HCT116 (cell line): ENCODE measurements at places on chromosomes 5 and 9. TPM values are rescaled to one million over a fixed set of nuclear protein-coding genes. Genes with fewer than 3 reads are reported as not detected.

DNA sequence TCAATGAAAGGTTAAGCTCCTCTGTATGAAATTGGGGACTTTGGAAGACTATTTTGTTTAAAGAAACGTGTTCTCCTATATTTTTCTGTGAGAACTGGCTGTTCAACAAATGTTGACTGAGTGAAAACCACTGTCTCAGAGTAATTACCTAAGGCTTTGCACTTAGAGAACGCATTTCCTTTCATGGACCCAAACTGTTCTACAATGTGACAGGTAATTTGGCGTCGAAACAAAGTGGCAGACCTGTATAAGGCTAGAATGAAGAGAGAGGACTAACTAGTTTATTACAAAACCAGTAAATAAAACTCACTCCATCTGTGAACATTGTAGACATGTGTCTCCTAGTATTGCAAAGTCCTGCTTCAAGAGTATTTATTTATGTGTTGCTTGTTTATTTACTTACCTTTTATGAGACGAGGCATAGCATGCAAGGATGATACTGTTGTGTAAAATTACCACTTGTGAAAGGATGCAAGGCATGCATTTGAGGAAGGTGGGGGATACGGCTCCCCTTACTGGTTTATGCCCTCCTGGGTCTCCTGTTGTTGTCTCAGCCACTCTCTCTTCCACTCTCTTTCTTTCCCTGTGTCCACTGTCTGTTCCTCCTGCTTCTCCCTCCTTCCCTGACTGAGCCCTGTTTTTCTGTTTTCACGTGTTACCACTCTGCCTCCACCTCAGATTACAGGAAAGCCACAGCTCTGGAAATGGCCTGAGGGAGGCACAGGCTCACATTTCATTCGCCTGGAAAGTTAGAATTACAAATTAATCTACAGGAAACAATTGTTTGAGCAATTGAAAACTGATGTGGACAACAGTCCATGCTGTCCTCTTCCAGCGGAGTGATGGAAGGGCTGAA is 444.0 kb upstream of the ZNF608 start:
- H3K4me1 ChIP-seq, result no peaks in the 10 kb centered on the region
- no peak overlapping the region for H3K27ac ChIP-seq
- H3K27me3 ChIP-seq, result no peaks in the 10 kb centered on the region
- H3K4me3 ChIP-seq, result no peak overlapping the region

Gene UBTD2
- 15.9 TPM for total RNA-seq

GRCh38 chr5:39270225-39270848 is 51.0 kb upstream of the FYB1 start:
- no peak for DNase-seq
- no peaks in the 10 kb centered on the region for H3K4me1 ChIP-seq
- no peak overlapping the region for H3K27ac ChIP-seq
- no peak overlapping the region for H3K4me3 ChIP-seq

Gene INSL6
- not detected for total RNA-seq

GRCh38 chr9:32384002-32384363 is 460 bp upstream of the ACO1 start:
- no peak for DNase-seq
- peaks cover 3% of the 10 kb centered on the region; the same call in 1 of the 2 replicates for H3K4me1 ChIP-seq
- no peak overlapping the region for H3K27ac ChIP-seq

DNA sequence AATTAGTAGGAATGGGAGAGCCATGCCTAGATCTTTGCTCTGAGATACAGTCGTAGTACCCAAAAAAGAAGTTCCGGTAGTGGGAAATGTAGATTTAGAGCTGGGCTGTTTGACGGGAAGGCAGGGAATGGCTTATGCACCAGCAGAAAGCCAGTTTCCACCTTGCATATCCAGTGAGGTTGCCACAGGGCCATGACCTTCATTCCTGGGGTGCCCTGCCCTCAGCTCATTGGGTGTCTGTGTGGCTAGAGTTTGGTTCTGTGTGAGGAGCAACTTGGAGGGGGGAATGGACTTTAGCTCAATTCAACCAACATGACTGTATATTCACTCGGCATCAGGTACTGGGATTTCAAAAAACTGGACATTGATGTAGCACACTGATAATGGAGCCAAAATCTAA is 300.1 kb downstream of the MLLT3 start:
- peaks cover 16% of the 10 kb centered on the region for H3K27me3 ChIP-seq
- H3K4me3 ChIP-seq, result no peak overlapping the region
- no peaks in the 10 kb centered on the region for H3K4me1 ChIP-seq
- DNase-seq, result no peak
- no peaks in the 10 kb centered on the region for H3K36me3 ChIP-seq

Gene HSD17B3
- 0.37 TPM for total RNA-seq

DNA sequence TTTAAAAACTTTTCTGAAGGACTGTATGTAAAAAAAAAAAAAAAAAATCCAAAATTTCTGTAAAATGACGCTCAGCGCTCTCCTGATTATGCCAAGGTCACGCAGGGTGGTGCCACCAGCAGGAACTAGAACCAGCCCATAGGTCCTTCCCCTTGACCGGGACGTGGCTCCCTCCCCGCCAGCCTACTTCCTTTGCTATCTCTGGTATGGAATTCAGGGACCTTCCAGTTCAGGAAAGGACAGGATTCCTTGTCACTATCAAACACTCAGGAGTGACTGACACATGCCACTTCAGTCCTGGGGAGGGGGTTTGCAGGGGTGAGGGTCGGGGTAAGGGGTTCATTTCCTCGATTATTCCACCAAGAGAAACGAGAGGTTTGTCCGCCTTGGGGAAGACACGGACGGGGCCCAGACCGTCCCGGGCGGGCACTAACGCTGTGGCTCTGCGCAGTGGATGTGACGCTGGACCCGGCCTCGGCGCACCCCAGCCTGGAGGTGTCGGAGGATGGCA is 18.8 kb downstream of the BTNL9 start:
- no peaks in the 10 kb centered on the region for H3K4me1 ChIP-seq
- no peaks in the 10 kb centered on the region for H3K36me3 ChIP-seq
- DNase-seq, result no peak
- no peak overlapping the region for H3K27ac ChIP-seq

- no peak overlapping the region for H3K4me3 ChIP-seq
- H3K4me1 ChIP-seq, result no peaks in the 10 kb centered on the region
- no peaks in the 10 kb centered on the region for H3K36me3 ChIP-seq
- no peaks in the 10 kb centered on the region for H3K27me3 ChIP-seq
- DNase-seq, result no peak
Observed at GRCh38 chr9:82893549-82893948, 169.4 kb downstream of the RASEF start.

- H3K27me3 ChIP-seq, result no peaks in the 10 kb centered on the region
- no peak for DNase-seq
- H3K4me1 ChIP-seq, result no peaks in the 10 kb centered on the region
- H3K27ac ChIP-seq, result no peak overlapping the region
- H3K36me3 ChIP-seq, result no peaks in the 10 kb centered on the region
Observed at GRCh38 chr5:67361932-67362729, 165.5 kb upstream of the CD180 start.

Gene MYORG
- total RNA-seq, result 8.5 TPM

DNA sequence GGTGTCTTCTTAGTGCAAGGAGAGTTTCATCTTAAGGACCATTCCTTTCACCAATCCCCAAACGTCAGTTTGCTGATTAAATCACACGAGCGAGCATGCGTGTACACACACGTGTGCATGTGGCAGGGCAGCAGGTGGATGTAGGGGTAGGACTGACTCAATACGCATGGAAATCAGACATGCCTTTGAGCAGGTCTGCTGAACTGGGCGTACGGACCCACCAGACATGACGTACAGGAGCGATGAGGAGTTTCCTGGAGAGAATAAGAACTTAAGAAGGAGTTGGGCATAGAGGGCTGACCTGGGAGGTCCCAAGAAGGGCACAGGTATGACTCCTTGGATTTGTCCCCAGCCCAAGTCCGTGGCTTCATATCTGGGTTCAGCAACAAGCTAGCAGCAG is 170.0 kb downstream of the FGF18 start:
- no peak for DNase-seq
- no peaks in the 10 kb centered on the region for H3K36me3 ChIP-seq
- H3K27ac ChIP-seq, result no peak overlapping the region
- H3K27me3 ChIP-seq, result peaks cover 4% of the 10 kb centered on the region; the same call in 1 of the 2 replicates

Gene ZBED3
- total RNA-seq, result 12.7 TPM

DNA sequence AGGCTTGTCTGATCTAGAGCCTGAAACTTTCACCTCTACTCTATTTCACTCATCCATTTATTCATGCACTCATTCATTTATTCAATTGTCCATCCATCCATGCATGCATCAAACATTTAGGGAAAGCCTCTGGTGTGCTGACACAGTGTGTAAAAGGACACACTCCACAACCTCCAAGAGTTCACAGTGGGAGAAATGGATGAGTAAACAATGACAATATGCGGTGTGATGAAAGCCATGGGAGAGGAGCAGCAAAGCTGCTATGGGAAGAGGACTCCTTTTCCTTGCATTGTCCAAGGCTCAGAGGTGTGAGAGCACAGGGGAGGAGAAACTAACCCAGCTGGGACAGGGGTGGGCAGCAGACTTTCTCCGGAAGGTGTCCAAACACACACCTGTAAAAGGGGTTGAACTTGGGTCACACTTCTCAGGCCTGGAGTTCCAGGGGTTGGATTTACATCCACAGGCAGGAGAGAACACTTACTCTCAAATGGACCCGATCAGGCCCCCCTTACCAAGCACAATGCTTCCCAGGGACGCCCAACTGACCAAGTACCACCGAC is 21.2 kb upstream of the PFDN1 start:
- no peak overlapping the region for H3K4me3 ChIP-seq
- no peak for DNase-seq
- H3K36me3 ChIP-seq, result no peaks in the 10 kb centered on the region
- no peaks in the 10 kb centered on the region for H3K27me3 ChIP-seq

Gene IL12B
- total RNA-seq, result not detected

GRCh38 chr5:14219800-14220512 is 76.8 kb downstream of the TRIO start:
- no peaks in the 10 kb centered on the region for H3K36me3 ChIP-seq
- DNase-seq, result no peak
- H3K4me3 ChIP-seq, result no peak overlapping the region
- peaks cover 8% of the 10 kb centered on the region; the same call in 1 of the 2 replicates for H3K4me1 ChIP-seq
- no peaks in the 10 kb centered on the region for H3K27me3 ChIP-seq
- H3K27ac ChIP-seq, result no peak overlapping the region

DNA sequence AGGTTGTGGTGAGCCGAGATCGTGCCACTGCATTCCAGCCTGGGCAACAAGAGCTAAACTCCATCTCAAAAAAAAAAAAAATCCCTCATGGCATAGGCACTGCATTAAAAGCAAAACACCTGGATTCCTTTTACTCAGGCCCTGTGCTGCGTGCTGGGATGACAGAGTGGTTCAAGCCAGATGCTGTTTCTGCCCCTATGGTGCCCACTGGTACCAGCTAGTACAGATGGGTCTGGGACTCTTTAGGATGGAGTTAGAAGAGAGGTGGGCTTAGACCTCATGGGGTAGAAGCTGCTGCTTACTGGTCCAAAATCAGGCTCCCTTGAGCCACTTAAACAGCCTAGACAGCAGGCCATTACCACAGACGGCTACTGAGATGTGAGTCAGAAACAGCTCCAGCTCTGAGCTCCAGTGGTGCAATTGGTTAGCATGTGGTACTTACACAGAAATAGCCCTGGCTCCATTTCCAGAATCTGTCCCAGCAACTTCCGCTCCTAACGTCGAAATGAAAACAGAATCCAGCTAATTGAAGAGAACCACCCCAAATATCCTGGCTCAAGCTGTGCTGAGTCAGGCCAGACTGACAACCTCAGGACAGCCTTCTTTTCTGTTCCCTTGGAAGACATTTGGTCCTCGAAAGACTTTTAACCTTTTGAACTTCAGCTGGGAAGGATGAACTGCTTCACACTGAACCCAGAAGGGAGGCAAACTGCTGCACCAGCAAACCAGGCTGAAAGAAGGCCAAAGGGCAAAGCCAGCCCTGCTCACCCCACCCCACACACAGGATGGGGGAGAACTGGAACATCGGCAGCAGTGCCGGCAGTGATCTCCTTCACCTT is 15.5 kb downstream of the C5orf15 start:
- no peaks in the 10 kb centered on the region for H3K4me1 ChIP-seq
- no peak for DNase-seq
- H3K27ac ChIP-seq, result no peak overlapping the region

DNA sequence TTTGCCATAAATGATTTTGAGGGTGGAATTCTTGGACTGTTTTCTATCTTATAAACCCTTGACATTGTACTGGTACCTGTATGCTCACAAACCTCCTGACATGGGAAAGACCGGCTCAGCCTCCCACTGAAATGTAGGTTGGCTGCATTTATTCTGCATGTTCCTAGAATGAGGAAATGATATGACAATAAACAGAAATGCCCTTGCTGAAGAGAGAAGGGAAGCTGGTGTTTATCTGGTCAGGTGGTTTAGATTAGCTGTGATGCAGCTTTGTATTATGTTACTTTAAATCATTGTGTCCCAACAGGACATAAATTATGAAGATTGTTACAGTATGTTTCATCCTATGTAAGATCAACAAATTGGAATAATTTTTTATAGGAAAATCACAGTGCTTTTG is 23.1 kb upstream of the CATSPER3 start:
- H3K27me3 ChIP-seq, result no peaks in the 10 kb centered on the region
- no peak for DNase-seq
- H3K4me3 ChIP-seq, result no peak overlapping the region
- H3K36me3 ChIP-seq, result no peaks in the 10 kb centered on the region
- no peaks in the 10 kb centered on the region for H3K4me1 ChIP-seq
- no peak overlapping the region for H3K27ac ChIP-seq

- H3K27ac ChIP-seq, result no peak overlapping the region
- no peaks in the 10 kb centered on the region for H3K27me3 ChIP-seq
- DNase-seq, result no peak
- no peak overlapping the region for H3K4me3 ChIP-seq
Observed at GRCh38 chr9:138052322-138052615, 174.7 kb downstream of the CACNA1B start.
